Left cardiac atrium (tissue), 4 donors: ENCODE measurements at places on chromosomes 5 and 9. TPM values are rescaled to one million over a fixed set of nuclear protein-coding genes. Genes with fewer than 3 reads are reported as not detected.
A peak's percentile ranks its signal among the peaks of the same experiment; 100 is the strongest.

UBE2QL1 gene
- total RNA-seq: 5.6 TPM

GRCh38 chr5:52007230-52007858 lies 624.1 kb downstream of the ISL1 start:
- DNase-seq: no peak

FBN2 gene
- 1.6 TPM for total RNA-seq

DNA sequence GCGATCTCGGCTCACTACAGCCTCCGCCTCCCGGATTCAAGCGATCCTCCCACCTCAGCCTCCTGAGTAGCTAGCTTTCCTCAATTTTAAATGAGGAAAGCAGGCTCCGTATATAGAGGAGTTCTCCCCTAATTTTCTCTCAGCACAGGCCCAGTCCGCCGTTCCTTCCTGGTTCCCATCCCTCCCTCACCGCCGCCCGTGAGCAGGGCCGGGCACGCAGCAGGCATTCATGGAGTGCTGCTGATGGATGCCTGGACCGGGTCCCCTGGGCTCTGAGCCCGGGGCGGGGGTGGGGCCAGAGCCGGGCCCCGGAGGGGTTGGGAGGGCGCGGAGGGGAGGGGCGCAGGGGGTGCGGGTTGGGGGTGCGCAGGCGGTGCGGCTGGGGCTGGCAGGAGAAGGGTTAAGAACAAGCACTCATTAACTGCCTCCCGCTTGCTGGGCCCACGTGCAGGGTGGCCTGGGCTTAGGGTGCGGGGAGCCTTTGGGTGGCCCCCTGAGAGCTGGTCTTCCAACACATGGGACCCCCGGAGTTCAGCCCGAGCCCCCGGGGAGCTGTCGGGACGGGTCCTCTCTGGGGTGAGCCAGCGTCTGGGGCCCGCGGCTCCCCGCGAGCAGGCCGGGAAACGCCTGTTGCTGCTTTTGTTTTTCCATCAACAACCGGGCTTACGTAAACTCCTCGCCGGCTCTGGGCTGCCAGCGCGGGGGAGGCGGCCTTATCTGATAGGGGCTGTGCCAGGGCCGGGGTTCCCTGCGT lies 33.7 kb downstream of the LHX2 start:
- DNase-seq: peak; percentile 59

GFI1B gene
- total RNA-seq: 0.12 TPM

DNA sequence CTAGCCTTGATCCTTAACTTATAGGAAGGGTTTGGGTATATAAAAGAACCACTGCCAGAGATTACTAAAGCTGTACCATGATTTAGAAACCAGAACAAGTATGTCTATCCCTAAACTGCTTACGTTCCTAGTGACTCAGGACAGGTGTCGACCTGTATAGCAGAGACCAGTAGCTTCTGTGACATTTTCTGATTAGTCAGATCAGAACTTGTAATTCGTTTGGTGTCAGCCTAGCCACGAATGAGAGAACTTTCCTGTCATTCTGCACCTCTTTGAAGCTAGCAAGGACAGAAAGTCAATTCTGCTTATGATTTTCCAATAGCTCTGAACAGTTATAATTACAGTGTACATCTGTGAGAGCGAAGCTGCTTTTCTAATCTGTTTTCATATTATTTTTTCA lies 39.5 kb downstream of the PRKACG start:
- no peak for DNase-seq

CYFIP2 gene
- total RNA-seq: 18.1 TPM

LCN12 gene
- 11.9 TPM for total RNA-seq

ZNG1F gene
- total RNA-seq: 2.9 TPM

- DNase-seq: no peak
Measured at GRCh38 chr5:137263371-137264005, 235.6 kb downstream of the SPOCK1 start.

SHISAL2B gene
- not detected for total RNA-seq

CARTPT gene
- not detected for total RNA-seq

FAM120A gene
- total RNA-seq: 79.6 TPM

CXCL14 gene
- total RNA-seq: 11.2 TPM

CER1 gene
- total RNA-seq: not detected

GRCh38 chr9:76697554-76697953 lies 66.7 kb upstream of the PCA3 start:
- DNase-seq: no peak

DNA sequence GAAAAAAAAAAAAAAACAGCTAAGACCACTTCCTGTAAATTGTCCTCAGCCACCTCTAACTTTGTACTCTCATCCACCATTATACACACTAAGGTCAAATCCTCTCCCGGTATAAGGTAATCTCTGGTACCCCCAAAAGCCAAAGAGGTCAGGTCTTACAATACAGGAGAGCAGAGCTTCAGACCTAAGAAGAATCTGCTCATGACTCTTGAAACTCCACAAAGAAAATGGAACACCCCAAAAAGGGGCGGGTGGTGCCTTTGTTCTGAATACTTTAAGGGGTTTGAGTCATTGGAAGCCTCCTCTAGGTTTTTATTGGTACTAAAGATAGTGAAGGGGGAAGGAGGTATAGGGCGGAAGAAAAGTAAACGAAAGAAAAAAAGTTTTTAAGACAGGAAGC lies 69.8 kb downstream of the COL15A1 start:
- no peak for DNase-seq

NR2F1-AS1 gene
- total RNA-seq: 10.5 TPM

RFESD gene
- total RNA-seq: 2.5 TPM

DNA sequence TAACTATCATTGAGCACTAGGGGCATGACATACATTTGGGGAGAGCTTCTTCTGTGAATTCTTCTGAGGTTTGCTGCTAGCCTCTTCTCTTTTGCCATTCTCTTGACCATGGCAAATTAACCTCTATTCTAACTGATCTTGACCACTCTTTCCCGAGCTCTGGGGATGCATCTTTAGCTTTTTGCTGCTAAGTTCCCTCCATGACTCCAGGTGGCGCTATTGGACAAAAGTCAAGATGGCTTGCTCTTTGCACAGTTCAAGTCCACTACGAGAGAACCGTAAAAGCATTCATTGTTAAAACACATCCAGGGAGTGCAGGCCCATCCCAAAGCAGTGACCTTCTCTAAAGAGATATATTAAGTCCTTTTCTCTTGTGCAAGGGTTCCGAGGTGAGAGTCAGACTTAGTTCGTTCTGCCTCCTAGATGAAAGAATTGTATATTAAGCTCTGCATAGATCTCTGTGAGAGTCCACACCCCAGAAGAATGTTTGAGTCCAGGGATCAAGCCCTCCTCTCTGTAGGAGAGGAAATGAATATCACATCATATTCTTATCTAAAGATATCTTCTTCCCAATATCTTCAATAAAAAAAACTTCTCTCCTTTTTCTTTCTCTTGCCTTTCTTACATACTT lies 1152.9 kb upstream of the CDH6 start:
- no peak for DNase-seq

- DNase-seq: no peak
Measured at GRCh38 chr9:78577156-78577906, 280.4 kb downstream of the PSAT1 start.

DNA sequence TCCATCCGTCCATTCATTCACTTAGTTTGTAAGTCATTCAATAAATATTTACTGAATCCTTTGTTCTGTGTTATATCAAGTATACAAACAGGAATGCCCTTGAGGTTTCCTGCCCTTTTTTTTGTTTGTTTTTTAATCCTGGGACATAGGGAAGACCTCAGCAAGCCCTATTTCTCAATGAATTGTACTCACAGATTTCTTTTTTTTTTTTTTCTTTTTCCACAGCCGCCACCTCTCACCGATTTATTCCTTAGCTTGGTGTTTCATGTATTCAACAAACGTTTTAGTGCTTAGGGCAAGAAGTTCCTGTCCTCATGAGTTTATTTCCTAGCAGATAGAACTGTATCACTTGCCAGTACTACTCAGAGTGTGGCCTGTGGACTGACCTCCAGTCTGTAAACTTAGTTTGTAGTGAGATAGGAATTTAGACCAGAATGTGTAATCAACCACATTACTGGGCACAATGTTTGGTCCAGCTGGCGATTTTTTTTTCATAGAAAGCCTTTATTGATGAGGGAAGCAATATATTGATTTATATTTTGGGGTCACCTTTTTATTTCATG lies 35.4 kb upstream of the C5orf47 start:
- no peak for DNase-seq

DNA sequence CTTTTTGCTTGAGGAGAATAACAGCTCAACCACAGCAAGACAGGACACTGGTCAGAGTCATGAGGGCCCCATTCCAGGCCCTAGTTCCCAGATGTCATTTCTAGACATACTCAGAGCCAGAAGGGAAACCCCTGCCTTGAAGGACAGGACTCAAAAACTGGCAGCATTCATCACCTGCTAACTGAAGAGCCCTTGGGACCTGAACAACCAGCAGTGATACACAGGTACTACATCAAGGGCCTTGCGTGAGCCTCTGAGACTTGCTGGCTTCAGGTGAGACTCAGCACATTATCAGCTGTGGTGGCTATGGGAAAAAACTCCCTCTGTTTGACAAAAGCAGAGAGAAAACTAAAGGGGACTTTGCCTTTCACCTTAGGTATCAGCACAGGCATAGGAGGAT lies 22.6 kb downstream of the TMEM267 start:
- no peak for DNase-seq

GRCh38 chr9:133892193-133892920 lies 99.8 kb downstream of the VAV2 start:
- DNase-seq: no peak

DNA sequence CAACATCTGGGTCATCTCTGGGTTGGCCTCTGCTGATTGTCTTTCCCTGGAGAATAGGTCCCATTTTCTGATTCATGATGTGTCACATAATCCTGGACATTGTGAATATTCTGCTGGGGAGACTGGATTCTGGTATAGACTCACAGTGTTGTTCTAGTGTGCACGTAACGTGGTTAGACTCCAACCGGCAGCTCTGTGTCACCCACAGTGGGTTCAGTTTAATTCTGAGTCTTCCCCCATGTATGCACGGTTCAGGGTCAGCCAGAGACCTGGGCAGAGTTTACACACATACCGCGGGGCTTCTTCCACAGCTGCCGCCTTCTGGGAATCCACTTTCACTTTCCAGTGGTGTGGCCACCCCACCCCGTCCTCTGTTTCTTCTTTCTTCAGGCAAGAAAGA lies 38.0 kb upstream of the LRRC14B start:
- no peak for DNase-seq

DNA sequence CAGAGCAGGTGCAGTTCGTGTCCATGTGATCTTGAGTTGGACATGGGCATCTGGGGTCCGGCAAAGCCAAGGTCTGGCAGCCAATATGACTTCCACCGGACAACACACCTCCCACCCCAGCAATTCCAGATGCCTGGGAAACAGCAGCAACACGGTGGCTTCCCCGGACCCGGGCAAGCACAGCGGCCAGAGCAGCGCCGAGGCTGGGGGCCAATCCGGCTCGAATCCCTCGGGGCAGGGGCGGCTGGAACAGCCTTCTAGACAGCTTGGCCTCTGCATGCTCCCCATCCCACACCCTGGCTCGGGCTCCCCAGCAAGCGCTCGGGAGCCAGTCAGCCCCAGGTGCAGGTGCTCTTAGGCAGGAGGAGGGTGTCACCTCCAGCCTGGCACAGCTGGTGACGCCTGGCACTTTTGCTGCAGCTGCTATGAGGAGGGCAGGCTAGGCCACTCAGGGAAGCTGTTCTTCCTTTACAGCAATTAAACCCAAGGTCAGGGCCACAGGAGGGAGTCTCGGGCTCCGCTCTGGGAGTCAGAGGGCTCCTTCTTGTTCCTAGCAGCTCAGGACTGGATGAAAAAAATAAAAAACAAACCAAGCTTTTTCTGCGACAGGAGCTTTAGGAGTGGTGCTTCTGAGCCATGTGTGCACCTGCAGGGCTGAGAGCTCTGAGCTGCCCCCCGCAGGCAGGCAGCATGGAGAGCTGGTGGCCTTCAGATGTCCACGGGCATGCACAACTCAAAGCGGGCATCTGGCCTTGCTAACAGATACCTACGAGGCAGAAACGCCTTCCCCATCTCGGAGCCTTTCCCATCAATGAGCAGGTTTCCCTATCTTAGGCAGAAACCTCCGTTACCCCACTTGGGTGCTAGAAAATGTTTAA lies 28.2 kb downstream of the DBH start:
- DNase-seq: no peak

GRCh38 chr5:134090522-134090921 lies 24.0 kb upstream of the TCF7 start:
- no peak for DNase-seq

DNA sequence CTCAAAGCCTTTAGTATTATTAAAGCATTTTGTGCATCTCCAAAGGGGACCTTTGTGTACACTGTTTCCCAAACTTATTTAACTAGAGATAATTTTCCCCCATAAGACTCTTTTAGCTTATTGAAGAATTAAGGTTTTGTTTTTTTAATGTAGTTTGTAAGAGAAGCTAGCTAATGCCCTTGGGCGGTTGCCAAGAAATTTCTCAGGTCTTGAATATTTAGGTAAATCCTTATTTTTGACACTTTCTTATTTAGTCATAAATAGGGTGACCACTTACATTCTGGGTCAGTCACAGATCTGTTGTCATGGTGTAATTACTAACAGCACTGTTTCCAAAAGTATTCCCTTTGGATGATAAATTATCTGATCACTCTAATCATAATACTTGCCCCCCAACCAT lies 27.2 kb downstream of the TNFAIP8 start:
- no peak for DNase-seq

- DNase-seq: no peak
Measured at GRCh38 chr5:92969781-92970237, 611.2 kb downstream of the NR2F1-AS1 start.

SPATA31C1 gene
- total RNA-seq: not detected

DNA sequence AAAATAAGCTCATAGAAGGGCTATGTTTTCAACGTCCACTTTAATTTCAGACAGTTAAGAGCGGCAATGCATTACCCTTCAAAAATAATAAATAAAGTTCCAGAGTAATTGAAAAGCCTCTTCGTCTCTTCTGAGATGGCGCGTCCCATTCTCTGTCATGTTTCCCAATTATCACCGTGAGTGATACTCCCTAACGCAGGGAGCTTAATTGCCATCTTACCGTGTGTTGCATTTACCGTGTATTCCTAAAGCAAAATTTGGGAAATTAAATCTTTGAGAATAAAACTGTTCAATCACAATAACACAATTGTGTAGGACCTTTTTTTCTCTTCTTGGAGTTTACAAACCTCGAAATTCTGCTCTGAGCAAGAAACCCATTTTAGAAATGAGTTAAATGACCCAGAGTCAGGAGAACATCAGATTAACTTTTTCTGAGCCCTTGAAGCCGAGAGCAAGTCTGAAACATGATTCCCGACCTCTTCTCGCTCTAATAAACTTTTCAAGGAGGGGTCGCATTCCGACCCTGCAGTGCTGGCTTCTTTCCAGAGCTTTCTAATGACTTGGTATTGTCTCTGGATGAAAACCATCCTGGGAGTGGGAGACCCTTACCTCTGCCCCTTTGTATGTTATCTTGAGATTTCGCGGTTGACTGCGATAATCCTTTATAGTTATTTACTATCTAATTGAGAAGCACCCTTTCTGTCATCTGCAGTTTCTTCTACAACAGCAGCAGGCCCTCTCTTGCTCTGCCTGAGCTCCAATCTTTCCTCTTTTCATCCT lies 251.5 kb downstream of the FSTL4 start:
- no peak for DNase-seq

GRCh38 chr9:131704988-131705387 lies 34.9 kb downstream of the RAPGEF1 start:
- no peak for DNase-seq
